H1 (cell line): ENCODE measurements at places on chromosomes 5 and 9.

DNA sequence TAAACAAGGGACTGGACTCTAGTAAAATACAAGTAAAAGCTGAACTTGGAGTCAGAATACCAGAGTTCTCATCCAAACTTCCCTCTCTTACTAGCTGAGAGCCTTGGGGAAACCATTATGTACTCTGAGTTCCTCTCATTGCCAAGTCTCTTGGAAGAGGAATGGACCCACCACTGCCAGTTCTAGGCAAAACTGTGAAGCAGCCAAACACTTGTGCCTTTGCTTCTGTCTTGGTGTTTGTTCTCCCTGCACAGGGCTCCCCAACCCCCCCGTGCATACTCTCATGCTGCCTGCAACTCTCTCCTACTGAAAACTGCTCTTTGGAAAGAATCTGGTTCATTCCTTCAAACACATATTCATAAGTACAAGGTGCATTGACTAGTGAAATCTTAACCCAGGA is 102.6 kb downstream of the PDZD2 start:
- H3K27ac ChIP-seq, result no peak overlapping the region
- H3K36me3 ChIP-seq, result no peaks in the 10 kb centered on the region
- H3K27me3 ChIP-seq, result no peaks in the 10 kb centered on the region
- H3K4me3 ChIP-seq, result no peak overlapping the region
- H3K4me1 ChIP-seq, result no peaks in the 10 kb centered on the region
- no peak for DNase-seq

DNA sequence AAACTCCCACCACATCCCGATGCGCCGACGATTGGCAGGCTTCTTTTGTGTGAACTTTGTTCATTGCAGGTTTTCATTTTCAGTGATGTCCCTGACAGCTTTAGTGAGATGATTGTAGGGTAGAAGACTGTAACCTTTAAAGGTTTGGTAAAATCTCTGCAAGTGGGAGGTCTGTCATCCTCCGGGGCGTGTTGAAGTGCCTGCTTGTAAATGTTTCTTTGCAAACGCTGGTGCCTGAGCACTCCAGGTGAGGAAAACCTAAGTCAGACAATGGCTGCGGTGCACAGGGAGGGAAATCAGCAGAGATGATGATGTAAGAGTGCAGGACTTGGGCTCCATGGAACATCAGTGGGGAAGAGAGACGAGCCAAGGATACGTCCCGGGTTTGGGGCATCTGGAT is 228.1 kb downstream of the DRD1 start:
- no peak overlapping the region for H3K27ac ChIP-seq
- H3K4me3 ChIP-seq, result no peak overlapping the region
- no peaks in the 10 kb centered on the region for H3K4me1 ChIP-seq
- H3K36me3 ChIP-seq, result no peaks in the 10 kb centered on the region
- no peak for DNase-seq
- no peaks in the 10 kb centered on the region for H3K27me3 ChIP-seq

DNA sequence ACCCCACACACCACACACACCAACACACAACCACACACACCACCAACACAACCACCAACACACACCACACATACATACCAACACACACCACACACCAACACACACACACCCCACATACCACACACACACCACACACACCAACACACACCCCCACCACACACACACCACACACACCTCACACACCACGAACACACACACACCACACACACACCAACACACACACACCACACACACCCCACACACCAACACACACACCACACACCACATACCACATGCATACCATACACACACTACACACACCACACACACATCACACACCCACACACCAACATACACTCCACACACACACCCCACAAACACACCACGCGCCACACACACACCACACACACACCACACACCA is 171.4 kb downstream of the GOLPH3 start:
- H3K4me1 ChIP-seq, result no peaks in the 10 kb centered on the region; the same call in none of the 2 replicates
- DNase-seq, result no peak
- no peak overlapping the region for H3K27ac ChIP-seq
- no peaks in the 10 kb centered on the region for H3K36me3 ChIP-seq
- H3K27me3 ChIP-seq, result no peaks in the 10 kb centered on the region
- H3K4me3 ChIP-seq, result no peak overlapping the region

DNA sequence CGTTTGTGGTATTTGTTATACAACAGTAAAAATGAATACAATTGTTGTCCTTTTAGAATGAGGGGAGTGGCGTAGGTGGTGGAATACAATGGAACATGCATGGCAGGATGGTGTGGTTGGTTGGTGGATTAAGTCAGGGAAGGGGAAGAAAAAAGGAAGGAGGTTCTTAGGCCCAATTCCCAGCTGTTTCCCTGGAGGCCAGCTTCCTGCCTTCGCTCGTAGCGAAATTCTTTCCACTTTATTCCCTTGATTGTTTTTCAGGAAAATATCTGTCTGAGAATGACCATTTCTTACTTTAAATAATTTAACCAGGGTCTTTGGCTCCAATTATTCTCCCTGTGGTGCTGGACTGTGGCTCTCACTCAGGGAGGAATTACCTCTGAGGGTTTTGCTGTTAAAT is 24.1 kb upstream of the DMAC1 start:
- no peak overlapping the region for H3K27ac ChIP-seq
- H3K36me3 ChIP-seq, result no peaks in the 10 kb centered on the region
- no peaks in the 10 kb centered on the region for H3K4me1 ChIP-seq
- no peak for DNase-seq
- no peak overlapping the region for H3K4me3 ChIP-seq
- H3K27me3 ChIP-seq, result no peaks in the 10 kb centered on the region

DNA sequence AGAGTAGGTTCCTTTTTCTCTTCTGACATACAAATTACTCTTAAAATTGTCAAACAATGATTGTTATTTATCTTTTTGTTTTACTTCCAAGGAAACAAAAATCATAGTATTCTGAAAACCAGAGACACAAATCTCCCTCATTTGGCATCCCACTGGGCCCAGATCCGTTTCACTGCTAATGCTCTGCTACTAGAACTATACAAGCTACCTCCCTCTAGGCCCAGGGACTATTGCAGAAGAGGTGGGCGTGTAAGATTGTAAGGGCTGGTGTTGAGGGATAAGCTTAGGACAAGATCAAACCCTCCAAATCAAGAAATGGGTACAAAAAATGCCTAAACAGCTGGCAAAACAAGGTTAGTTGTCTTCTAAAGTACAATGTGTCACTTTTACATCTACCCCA is 928.9 kb upstream of the CDH10 start:
- H3K27ac ChIP-seq, result no peak overlapping the region
- peaks cover 5% of the 10 kb centered on the region; the same call in 1 of the 2 replicates for H3K4me1 ChIP-seq
- no peak for DNase-seq
- H3K4me3 ChIP-seq, result no peak overlapping the region

DNA sequence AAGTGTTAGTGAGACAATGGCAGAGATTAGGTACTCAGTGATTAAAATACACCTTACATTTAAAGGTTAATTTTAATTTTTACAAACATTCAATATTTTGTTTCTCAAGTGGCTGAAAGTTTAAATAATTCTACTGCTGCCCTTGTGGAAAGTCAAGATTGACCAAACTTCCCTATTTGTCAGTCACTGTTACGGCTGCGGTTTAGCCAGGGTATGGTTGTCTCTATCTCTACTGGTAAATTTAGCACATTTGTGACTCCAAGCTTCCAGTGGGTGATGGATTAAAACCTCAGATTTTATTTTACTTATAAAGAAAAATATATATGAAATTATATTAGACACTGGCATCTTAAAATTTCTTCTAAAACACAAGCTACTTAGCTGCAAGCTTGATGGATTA is 368.4 kb downstream of the CDH18 start:
- H3K4me1 ChIP-seq, result no peaks in the 10 kb centered on the region
- no peak overlapping the region for H3K4me3 ChIP-seq
- DNase-seq, result no peak
- no peaks in the 10 kb centered on the region for H3K36me3 ChIP-seq
- H3K27me3 ChIP-seq, result no peaks in the 10 kb centered on the region
- H3K27ac ChIP-seq, result no peak overlapping the region

DNA sequence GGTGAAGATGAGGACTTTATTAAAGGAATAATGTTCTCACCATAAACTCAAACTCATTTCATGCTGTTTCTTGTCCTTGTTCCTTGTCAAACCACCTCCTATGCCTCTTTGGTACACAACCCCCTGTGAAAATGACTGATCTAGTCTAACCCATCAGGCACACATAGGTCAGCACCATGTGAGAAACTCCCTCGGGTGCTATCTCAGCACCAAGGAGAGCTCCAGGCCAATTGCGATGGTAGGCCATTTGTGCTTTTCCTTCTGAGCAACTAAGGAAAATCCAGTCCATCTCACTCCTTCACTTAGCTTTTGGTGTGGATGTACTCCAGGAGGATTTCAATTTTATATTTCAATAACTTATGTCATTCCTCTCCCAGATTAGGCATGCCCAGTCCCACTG is 199.8 kb downstream of the ZNF608 start:
- H3K4me3 ChIP-seq, result no peak overlapping the region
- no peaks in the 10 kb centered on the region for H3K36me3 ChIP-seq
- H3K27me3 ChIP-seq, result no peaks in the 10 kb centered on the region

DNA sequence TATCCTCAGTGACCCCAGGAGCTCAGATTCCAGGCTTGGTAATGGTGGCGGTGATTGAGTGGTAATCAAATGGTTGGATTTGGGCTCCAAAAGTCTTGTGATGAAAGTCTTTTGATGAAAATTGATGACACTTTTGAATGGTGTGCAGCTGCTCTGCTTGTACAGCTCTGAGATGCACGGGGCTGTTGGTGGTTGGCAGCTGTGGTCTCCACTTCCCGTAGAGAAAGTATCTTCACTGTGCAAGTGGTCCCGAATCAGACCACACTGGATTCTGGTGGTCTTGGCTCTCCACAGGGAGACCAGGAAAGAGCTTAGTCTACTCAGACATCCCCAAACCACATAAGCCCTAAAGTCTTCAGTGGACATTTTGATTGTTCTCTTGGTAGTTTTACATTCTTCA is 96.6 kb downstream of the MARCHF11 start:
- no peaks in the 10 kb centered on the region for H3K36me3 ChIP-seq
- DNase-seq, result no peak
- no peak overlapping the region for H3K27ac ChIP-seq
- H3K4me1 ChIP-seq, result no peaks in the 10 kb centered on the region
- H3K27me3 ChIP-seq, result no peaks in the 10 kb centered on the region
- H3K4me3 ChIP-seq, result no peak overlapping the region

DNA sequence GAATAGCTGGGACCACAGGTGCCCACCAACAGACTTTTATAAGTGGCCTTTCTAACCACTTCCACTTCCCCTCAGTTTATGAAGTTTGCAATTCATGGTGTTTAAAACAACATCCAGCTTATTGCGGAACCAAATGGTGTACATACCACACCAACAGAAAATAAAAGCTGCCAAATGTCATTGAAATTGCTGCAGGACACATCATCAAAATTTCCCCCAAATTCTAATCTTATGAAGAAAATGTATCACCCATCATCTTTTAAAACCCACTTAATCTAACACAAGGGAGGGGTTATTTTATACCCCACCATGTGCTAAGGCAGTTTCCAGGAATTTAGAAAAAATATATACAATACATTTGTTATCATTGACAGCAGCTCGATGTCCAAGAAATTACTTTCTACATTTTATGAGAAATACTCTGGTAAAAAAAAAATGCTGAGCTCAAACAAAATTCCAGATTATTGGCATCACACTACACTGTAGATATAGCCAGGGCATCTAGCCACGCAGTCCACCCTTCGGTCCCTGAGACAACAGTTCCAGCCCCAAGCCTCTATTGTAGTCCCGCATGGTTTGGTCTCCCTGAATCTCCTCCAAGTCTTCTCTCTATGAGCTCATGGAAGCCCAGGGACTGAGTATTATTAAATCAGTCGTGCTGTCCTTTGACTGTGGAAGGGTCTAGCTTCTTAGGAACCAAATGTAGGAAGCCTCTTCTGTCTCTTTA is 372.8 kb upstream of the SLC30A5 start:
- H3K27me3 ChIP-seq, result no peaks in the 10 kb centered on the region
- no peaks in the 10 kb centered on the region for H3K4me1 ChIP-seq
- no peak for DNase-seq
- no peaks in the 10 kb centered on the region for H3K36me3 ChIP-seq
- H3K4me3 ChIP-seq, result no peak overlapping the region

DNA sequence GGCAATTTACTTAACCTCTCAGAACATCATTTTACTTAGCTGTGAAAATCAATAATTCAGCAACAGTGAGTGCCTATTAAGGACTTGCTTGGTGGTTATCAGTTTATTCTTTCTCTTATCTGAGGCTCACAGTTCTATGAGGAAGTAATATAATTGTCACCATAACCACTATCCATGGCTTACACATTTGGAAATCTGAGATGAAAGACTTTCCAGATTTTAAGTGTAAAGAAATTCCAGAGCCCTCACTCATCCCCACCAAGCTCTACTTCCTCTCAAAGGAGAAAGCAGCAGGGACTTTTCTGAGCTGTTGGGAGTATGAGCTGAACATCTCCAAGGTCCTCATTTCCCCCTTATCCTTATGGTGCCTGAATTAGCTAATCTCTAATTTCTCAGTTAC is 321.5 kb downstream of the FBXL7 start:
- H3K4me3 ChIP-seq, result no peak overlapping the region
- H3K27ac ChIP-seq, result no peak overlapping the region
- no peaks in the 10 kb centered on the region for H3K4me1 ChIP-seq
